CD8-positive, alpha-beta memory T cell (primary cell): ENCODE measurements at places on chromosomes 6 and 20. TPM values are rescaled to one million over a fixed set of nuclear protein-coding genes. Genes with fewer than 3 reads are reported as not detected.
A peak's percentile ranks its signal among the peaks of the same experiment; 100 is the strongest.

DNA sequence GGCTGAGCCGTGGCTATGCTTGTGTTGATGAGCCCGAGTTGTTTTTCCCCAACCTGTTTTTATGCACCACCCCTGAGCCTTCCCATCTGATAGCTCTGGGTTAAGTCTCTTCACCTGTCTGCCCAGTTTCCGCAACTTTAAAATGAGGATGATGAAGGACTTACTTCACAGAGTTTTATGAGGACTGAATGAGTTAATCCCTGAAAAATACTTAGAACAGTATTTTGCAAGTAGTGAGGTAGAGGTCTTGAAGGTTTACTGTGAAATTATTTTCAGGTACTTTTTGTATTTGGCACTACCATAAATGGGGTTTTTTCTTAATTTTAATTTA is 3.2 kb downstream of the MTG2 start:
- no peaks in the 10 kb centered on the region for H3K36me3 ChIP-seq
- H3K27ac ChIP-seq: no peak overlapping the region
- peaks cover 14% of the 10 kb centered on the region for H3K4me1 ChIP-seq
- DNase-seq: no peak
- H3K4me3 ChIP-seq: no peak overlapping the region

DNA sequence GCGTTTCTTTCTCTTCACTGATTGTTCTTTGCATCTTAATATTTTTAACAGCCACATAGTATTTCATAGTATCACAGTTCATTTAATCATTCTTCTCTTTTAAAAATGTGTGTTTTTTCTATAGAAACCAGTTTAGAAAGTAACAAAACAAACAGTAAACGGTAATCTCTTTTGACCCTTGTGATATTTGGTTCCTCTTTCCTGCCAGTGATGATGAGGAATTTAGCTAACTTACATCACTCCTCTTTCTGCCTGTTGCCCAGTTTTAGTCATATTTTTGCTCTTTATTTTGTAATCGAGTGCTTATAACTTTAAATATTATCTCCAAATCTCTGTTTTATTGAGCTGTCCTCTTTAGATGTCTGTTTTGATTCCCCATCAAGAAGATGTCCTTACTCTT is 38.1 kb upstream of the ZBTB24 start:
- no peak overlapping the region for H3K27ac ChIP-seq
- H3K4me3 ChIP-seq: no peak overlapping the region
- peaks cover 12% of the 10 kb centered on the region for H3K4me1 ChIP-seq
- H3K36me3 ChIP-seq: no peaks in the 10 kb centered on the region
- DNase-seq: no peak
- H3K27me3 ChIP-seq: no peaks in the 10 kb centered on the region

GRCh38 chr20:54429364-54429763 is 46.0 kb upstream of the DOK5 start:
- no peak for DNase-seq
- no peak overlapping the region for H3K27ac ChIP-seq
- no peak overlapping the region for H3K4me3 ChIP-seq

DNA sequence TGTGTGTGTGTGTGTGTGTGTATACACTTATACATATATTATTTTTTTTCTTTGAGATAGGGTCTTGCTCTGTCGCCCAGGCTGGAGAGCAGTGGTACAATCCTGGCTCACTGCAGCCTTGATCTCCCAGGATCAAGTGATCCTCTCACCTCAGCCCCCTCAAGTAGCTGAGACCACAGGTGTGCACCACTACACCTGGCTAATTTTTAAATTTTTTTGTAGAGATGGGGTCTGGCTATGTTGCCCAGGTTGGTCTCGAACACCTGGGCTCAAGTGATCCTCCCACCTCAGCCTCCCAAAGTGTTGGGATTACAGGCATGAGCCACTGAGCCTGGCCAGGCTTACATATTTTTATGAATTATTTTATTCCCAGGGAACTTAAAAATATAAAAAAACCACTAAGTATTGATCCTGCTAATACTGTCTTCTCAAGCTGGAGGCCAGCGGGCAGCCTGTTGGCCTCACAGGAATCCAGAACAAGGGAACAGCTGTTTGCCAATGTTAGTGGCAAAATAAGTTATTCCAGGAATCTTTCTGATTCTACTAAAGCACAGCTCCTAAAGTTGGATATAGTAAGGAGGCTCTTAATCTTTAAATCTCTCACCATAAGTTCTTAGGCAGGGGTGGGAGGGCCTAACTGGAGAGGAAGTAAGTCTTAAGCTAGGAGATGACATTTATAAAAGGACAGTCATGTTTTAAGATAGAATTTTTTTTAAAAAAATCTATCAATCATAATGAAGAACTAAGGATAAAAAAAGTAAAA is 135.5 kb upstream of the NUP153 start:
- H3K36me3 ChIP-seq: no peaks in the 10 kb centered on the region
- no peaks in the 10 kb centered on the region for H3K4me1 ChIP-seq
- peak overlapping the region; percentile 79 for H3K27ac ChIP-seq
- H3K27me3 ChIP-seq: no peaks in the 10 kb centered on the region
- no peak overlapping the region for H3K4me3 ChIP-seq

DNA sequence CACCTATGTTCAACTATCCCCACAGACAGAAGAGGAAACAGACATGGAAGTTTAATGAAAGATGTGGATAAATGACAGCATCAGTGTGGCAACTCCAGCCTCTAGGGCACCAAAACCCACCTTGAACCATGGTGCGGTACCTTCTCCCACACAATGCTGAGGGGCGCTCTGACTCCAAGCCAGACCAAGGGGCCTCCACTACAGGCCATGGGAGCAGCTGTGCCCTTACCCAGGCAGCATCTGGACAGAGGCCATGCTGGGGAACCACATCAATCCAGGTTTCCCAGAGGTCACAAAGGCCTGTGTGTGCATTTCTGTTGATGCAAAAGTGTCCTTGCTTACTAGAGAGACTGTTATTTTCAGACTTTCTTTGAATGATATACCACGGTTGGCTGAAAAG is 4.1 kb downstream of the PRR18 start:
- peaks cover 14% of the 10 kb centered on the region for H3K27me3 ChIP-seq
- no peak for DNase-seq
- no peaks in the 10 kb centered on the region for H3K36me3 ChIP-seq
- no peak overlapping the region for H3K4me3 ChIP-seq

DNA sequence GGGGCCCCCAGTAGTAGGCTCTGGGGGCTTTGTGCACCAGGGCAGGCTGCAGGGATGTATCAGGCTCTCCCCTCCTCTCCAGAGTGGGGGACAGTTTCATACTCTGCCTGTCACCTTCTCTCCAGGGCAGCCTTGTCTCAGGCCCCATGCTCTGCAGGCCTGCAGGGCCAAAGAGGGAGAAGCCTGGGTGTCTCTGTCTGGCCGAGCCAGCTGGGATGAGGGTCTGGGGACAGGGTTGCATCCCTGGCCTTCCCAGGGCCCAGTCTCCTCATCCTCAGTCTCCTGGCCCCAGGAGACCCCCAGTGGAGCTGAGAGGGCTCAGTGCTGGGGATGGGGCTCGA is 14.8 kb upstream of the IP6K3 start:
- H3K4me3 ChIP-seq: no peak overlapping the region
- no peaks in the 10 kb centered on the region for H3K36me3 ChIP-seq
- H3K27me3 ChIP-seq: no peaks in the 10 kb centered on the region
- no peak for DNase-seq
- H3K4me1 ChIP-seq: no peaks in the 10 kb centered on the region

C6orf132 gene
- 0.16 TPM for total RNA-seq
